ENCODE measurements at places on chromosomes 4 and X. TPM values are rescaled to one million over a fixed set of nuclear protein-coding genes. Genes with fewer than 3 reads are reported as not detected.

Gene SORBS2
- polyA plus RNA-seq: 64.0 TPM

GRCh38 chr4:41364876-41365275, 108.1 kb downstream of the UCHL1 start:
- no peak for DNase-seq

DNA sequence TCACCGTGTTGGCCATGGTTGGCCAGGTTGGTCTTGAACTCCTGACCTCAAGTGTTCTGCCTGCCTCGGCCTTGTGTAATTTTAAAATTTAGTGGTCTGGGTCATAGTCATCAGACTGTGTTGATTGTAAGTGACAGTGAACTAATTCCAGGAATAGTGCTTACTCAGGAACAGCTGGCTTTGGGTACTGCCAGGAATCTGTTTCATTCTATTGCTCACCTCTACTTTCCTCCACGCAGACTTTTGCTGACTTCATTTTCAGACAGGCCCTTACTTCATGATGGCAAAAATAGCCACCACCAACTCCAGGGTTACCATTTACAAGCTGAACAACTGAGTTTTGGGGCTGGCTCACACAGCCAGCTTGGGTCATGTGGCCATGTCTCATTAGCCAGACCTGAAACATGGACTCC, 54.6 kb downstream of the FNIP2 start:
- no peak for DNase-seq

Gene CSN1S1
- not detected for polyA plus RNA-seq

Gene KLF8
- 5.7 TPM for polyA plus RNA-seq

- DNase-seq: no peak
Observed at GRCh38 chrX:40719731-40720130, 15.6 kb downstream of the MED14 start.

Gene BMX
- 0.80 TPM for polyA plus RNA-seq

- no peak for DNase-seq
Observed at GRCh38 chrX:24335871-24336270, 22.0 kb upstream of the SUPT20HL2 start.

Gene EVC2
- polyA plus RNA-seq: 8.8 TPM

GRCh38 chr4:85681221-85681657, 206.3 kb downstream of the ARHGAP24 start:
- no peak for DNase-seq

DNA sequence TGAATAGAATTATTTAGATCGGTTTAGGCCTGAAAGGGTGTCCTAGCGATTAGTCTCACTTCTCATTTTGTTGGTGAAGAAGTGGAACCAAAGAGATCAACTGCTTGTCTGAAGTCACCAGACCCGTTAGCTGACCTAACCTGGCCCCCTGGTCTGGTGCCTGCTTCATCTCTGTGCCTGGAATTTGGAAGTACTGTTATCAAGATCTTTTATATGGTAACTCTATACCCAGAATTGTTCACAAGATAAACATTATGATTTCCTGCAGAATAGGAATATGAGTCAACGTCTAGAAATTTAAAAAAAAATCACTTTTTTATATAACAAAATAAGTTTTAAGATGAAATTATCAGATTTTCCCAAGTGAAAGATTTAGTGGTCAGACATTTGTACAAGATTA, 37.2 kb downstream of the LRP2BP start:
- no peak for DNase-seq

DNA sequence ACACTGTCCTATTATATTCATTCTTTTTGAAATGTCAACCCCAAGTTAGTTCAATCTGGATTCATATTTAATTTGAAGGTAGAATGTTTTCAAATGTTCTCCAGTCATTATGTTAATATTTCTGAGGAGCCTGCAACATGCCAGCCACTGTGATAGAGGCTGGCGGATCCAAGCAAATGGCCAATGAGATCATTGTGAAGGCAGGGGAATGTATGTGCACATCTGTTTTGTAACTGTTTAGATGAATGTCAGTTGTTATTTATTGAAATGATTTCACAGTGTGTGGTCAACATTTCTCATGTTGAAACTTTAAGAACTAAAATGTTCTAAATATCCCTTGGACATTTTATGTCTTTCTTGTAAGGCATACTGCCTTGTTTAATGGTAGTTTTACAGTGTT, 1.6 kb downstream of the CXCL1 start:
- no peak for DNase-seq

Gene CLIC2
- polyA plus RNA-seq: 4.6 TPM

Gene MAGEA10
- not detected for polyA plus RNA-seq

Gene ADRA2C
- 11.7 TPM for polyA plus RNA-seq

GRCh38 chrX:12929701-12930100, 23.3 kb downstream of the TLR8 start:
- DNase-seq: no peak

GRCh38 chr4:95508421-95508820, 40.4 kb downstream of the UNC5C start:
- DNase-seq: no peak

Gene CT45A1
- not detected for polyA plus RNA-seq

GRCh38 chr4:92814677-92815076, 510.9 kb downstream of the GRID2 start:
- no peak for DNase-seq

Gene GPR82
- 0.10 TPM for polyA plus RNA-seq

Gene ATP2B3
- 0.17 TPM for polyA plus RNA-seq

DNA sequence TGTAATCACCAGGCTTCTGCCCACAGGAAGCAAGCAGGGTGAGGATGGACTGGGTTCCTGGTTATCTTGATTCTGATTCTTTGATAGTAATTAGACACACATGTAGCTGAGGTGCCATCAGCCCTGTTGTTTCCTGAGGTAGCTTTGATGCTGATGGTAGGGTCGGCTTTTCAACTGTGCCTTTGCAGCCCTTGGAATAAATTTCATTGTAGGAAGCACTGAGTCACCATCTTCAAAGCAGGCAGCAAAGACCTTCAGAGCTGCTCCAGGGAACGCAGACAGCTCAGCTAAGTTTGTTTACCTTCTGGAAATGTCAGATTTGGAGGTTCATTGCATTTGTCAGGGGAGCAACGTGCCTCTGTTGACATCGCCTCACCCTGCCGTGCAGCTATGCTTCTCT, 135.4 kb downstream of the ASMT start:
- DNase-seq: no peak

Gene KCNE5
- 2.6 TPM for polyA plus RNA-seq

Gene TRMT10A
- 15.0 TPM for polyA plus RNA-seq

- no peak for DNase-seq
Observed at GRCh38 chr4:19655666-19656065, 596.0 kb upstream of the SLIT2 start.

GRCh38 chrX:139720979-139721378, 13.0 kb upstream of the MCF2 start:
- DNase-seq: no peak

DNA sequence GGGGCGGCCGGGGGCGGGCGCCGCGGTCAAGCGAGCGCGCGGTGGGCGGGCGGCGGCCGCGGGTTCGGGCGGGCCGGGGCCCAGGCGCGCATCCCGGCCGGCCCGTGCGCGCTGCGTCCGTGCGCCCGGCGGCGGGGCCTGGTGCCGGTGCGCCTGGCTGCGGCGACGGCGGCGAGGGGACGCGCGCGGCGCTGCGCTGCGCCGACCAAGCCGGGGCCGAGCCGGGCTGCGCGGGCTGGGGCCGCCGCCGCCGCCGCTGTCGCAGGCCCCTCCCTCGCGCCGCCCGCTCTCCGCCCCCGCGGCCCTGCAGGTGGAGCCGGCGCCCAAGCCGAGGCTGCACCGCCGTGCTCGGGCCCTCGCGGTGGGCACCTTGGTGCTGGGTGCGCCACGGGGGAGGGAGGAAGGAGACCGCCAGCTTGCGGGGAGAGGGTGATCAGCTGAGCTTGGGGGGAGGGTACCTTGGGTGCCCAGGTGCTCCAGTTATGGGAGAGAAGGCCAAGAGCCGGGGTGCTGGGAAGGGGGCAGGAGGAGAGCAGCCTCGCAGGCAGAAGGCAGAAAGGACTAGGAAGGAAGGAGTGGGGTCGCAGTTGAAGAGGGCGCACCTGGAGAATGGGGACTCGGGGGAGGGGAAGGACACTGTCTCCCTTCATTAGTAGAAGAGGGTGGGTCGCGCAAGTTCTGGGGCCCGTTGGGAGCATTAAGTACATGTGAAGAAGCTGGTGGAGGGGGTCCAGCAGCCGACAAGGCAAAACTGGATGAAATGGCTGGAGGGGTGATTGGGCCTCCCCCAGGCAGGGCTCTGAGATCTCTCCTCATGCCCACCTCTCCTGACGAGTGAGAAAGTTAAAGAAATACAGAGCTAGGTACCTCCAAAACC, at the start of gene PPP2R2C:
Gene PPP2R2C, minus strand, starts transcription at position 228 of the 877 bp plus-strand sequence. CDS start 385 bp downstream, outside the sequence.
- DNase-seq: no peak

Gene FAM9B
- 0.32 TPM for polyA plus RNA-seq

- no peak for DNase-seq
Observed at GRCh38 chr4:158873795-158874401, 105.1 kb downstream of the FNIP2 start.

Gene SSX2
- polyA plus RNA-seq: not detected

DNA sequence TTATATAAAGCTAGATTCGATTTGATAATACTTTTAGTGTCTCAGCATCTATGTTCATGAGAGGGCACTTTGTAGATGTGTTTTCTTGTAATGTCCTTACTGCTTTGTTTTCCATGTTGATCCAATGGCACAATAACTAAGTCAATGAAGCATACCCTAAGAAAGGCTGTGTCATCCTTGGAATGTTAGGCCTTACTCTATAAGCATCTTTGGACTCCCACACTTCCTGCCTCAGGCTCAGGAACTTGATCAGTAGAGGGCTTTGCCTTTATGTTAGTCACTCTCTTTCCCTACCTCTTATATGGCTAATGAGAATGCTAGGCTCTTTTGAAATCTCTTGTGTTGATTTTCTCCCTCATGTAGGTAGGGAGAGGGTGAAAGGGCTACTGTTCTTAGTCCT, 33.2 kb upstream of the EDA2R start:
- DNase-seq: no peak

DNA sequence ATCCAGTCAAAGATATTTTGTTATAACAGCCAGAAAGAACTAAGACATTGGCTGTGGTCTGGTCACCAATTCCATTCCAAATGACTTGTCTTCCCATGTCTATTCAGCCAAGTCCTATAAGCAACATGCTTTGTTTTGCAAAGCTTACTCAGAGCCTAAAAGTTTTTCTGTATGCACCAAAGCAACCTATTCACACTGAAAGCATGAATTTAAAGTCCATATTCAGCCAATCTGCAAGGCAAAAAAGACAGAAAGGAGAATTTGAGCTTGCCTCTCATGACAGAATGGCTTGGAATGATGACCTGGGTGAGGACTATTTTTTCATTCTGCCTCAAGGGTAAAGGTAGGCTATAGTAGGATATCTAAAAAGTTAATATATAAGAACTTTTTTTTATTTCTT, 323.2 kb upstream of the NOCT start:
- no peak for DNase-seq
